ENCODE measurements at places on chromosomes 2 and 18.

DNA sequence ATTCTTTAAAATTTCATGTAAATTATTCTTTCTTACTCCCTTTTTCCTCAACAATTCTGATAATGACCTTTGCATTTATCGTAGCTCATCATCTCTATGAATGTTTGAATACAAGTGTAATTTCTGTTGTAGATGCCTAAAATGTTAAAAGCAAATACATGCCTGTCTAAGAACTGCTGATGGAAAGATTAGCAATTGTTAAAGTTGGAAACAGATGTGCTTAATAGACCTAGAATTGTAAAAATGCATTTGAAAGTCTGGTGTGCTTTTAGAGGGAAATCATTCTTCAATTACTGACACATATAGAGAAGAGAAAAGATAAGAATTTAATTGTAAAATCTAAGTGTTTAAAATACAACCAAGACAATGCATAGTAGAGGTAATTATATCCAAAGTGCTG, 50.4 kb downstream of the CCDC102B start:
- no peak for DNase-seq

GRCh38 chr2:24343225-24343882, 17.0 kb downstream of the ITSN2 start:
- no peak for DNase-seq

- no peak for DNase-seq
These were observed 136.1 kb downstream of the NEDD4L start for GRCh38 chr18:58180172-58180571.

DNA sequence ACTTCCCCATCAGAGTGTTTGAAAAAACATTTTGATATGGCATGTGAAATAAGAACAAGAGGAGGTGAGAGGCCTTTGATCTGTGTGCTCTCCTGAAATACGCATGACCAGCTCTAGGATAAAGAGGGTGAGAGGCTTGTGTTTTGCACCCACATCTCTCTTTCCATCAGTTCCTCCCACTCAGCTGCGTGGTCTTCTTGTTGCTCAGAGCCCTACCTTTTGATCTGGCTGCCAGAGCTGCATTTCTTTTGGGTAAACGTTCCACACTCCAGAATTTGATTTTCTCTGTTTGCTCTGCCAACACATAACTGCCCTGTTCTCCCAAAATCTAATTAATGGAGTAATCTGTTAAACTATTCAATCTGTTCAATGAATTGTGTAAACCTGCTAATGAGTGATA, 72.0 kb upstream of the FN1 start:
- DNase-seq = no peak

- peak; percentile 62 for DNase-seq
These were observed 424.6 kb downstream of the TGIF1 start for GRCh38 chr18:3874581-3874980.

DNA sequence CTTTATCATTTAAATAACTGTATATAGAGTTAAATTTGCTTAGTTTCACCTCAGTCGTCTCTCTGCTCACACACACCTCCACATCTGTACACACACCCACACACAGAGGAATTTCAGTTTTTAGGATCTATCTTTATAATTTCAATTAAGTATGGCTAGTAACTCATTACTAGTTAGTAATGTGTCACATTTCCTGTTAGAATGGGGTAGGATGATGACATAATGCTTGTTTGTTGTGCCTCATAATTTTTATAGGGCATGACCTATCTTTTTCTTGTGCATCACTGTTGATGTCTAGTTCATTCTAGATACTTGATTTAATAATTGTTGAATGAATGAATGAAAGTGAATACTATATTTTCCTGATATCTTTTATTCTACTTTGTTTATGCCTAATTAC, 108.6 kb downstream of the AGPS start:
- no peak for DNase-seq

- DNase-seq = no peak
These were observed 527.0 kb downstream of the TNS1 start for GRCh38 chr2:217475791-217476190.

- no peak for DNase-seq
These were observed 64.4 kb downstream of the INPP5D start for GRCh38 chr2:233124421-233125080.

- no peak for DNase-seq
These were observed 843.2 kb downstream of the LRRTM4 start for GRCh38 chr2:76679025-76679396.

GRCh38 chr2:234981197-234982095, 29.6 kb downstream of the SH3BP4 start:
- no peak for DNase-seq

- no peak for DNase-seq
These were observed 47.0 kb downstream of the KIF5C start for GRCh38 chr2:148922062-148922461.

GRCh38 chr2:180709392-180710145, 270.8 kb upstream of the UBE2E3 start:
- DNase-seq = no peak

DNA sequence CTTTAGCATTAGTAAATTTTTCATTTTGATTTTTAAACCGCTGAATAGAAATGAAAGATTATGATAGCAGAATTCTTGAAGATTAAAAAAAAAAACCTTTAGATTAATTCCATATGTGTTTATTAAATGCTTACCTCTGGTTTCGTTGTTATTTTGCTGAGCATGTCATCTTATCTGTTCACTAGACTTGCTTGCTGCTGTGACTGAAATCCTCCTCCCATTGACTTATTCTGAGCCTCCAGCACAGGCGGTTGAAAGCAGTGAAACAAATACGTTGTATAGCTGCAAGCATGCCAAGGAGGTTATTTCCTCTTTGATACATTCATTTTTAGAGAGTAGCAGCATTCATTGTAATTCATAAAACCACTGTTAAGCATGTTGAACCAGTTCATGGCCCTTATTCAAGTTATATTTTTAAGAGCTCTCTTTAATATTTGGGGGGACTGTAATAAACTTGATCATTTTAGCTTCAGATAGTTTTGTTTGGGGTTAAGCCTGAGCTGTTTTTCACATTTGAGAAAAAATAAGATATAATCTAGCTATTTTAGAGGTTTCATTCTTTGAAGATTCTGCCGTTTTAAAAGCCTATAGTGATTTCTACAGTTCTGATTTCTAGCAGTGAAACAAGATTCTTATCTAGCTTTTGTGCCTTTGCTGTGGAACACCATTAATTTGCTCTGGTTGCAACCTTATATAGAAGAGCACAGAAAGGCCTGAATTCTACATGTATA, at the start of gene HTR2B:
Gene HTR2B (minus strand): TSS at position 205 of the 731 bp plus-strand sequence. CDS start 1,278 bp downstream, outside the sequence.
- DNase-seq = no peak

DNA sequence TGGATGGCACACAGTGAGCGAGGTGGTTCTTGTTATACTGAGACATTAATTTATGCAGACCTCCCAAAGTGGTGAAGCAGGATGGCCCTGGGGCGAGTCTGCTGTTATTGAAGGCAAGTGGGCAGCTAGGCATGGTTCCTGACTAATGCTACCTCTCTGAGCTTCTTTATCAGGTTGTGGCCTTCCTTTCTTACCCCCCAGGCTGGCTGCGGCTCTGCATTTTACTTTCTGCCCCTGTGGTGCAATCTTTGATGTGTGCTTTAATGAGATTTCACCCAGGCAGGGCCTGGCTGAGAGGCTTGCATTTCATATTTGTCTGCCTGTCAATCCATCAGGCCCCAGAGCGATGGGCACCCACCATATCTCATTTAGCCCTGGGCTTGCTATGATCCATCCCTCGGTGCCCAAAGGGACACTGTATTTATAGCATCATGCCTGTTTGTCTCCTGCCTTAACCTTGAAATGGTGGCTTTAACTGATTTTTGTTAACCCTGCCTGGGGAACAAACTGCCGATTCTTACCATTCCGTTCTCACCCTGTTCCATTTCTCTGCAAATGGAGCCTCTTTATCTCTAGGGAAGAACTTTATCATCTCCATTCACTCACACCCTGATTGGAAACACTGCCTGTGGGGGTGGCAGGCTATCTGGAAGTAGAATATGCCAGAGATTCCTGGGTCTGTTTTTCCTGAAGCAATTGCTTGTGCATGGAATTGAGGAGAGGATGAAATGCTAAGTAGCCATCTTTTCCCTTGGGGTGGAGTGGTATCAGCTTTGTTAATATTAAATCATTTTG, 316.2 kb upstream of the THSD7B start:
- DNase-seq = no peak

GRCh38 chr2:197700960-197701359, 4.2 kb upstream of the MARS2 start:
- no peak for DNase-seq

DNA sequence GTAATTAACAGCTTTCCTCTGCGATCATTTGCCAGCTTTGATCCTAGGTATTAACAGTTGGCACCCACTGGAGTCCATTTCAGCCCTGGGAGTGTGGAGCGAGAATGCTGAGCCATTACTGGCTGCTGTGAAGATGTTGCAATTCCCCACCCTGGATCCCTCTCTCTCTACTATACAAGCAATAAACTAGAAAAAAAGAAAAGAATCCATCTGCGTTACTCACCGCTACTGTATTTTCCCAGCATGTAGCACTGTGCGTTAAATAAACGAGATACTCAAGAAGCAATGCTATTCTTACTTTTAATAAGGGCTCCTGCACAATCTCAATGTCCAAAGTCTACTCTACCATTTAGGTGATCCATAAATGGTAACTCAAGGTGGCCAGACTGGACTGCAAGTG, 8.5 kb downstream of the RTTN start:
- DNase-seq = no peak

DNA sequence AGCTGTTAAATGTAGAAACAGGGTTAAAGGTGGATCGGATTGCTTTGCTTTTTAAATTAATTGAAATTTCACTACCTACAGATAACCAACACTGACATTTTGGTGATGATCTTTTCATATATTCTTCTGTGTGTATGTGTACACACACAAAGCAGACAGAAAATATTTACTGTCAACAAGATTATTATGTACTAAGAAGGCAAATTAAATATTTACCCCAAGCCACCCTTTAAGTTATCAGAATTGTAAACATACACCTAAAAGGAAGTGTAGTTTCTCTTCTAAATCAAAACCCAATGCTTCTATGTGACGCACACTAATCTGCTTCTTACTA, 98.7 kb downstream of the GAREM1 start:
- DNase-seq = no peak

GRCh38 chr2:174174741-174175140, 73.6 kb downstream of the OLA1 start:
- peak; percentile 12 for DNase-seq

GRCh38 chr2:239366740-239367139, 34.1 kb downstream of the HDAC4 start:
- DNase-seq = no peak

GRCh38 chr2:37205689-37206341, 9.5 kb downstream of the CEBPZOS start:
- no peak for DNase-seq

GRCh38 chr18:61860302-61860701, 32.5 kb downstream of the RNF152 start:
- no peak for DNase-seq

DNA sequence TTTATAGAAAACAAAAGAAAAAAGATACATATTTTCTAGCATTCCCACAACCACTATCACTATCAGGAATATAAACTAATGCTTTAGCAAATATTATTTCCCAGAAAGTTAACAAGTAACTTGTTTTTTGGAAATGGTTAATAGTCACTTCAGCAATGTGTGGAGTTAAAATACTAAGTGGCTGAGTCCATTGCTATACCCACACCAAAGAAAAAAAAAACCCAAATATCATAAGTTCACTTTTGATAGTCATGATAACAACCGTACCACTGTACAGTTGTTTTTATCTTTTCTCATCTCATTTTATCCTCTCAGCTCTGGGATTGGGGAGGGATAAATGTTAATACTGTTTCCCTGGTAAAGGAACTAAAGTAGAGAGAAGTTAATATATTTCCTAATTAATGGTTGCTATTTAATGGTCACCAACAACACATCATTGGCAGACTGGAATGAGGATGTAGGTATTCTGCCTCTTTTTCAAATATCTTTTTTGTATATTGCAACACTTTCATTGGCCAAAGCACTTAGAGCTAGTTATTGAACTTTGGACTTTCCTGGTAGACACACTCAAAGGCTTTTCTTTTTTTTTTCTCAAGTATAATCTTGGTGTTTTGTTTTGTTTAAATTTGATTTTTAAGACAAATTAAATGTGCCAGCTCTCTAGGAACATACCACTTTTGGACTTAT, 18.4 kb upstream of the KANSL1L start:
- DNase-seq = no peak

- no peak for DNase-seq
These were observed 4.2 kb downstream of the OBSL1 start for GRCh38 chr2:219567131-219567530.

DNA sequence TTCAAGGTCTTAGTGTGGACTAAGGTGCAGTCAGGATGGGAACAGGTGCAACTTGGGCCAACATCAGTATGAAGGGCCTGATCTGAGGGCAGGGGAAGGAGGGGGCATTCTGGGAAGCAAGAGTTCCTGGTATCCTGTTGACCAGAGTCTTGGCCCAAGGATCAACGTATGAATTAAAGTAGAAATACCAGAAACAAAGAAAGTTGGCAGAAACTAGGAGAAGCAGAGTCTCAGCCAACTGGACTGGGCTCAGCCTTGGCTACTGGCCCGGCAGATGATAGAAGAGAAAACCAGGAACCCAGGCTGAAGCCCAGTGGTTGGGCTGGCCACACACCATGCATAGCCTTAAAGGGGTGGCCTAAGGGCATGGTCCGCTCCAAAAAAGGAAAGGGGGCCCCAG, 2.3 kb downstream of the CETN1 start:
- DNase-seq = no peak

- no peak for DNase-seq
These were observed 27.5 kb downstream of the TFCP2L1 start for GRCh38 chr2:121257480-121257840.

- DNase-seq = no peak
These were observed 137.0 kb downstream of the MEIS1 start for GRCh38 chr2:66571918-66572317.

DNA sequence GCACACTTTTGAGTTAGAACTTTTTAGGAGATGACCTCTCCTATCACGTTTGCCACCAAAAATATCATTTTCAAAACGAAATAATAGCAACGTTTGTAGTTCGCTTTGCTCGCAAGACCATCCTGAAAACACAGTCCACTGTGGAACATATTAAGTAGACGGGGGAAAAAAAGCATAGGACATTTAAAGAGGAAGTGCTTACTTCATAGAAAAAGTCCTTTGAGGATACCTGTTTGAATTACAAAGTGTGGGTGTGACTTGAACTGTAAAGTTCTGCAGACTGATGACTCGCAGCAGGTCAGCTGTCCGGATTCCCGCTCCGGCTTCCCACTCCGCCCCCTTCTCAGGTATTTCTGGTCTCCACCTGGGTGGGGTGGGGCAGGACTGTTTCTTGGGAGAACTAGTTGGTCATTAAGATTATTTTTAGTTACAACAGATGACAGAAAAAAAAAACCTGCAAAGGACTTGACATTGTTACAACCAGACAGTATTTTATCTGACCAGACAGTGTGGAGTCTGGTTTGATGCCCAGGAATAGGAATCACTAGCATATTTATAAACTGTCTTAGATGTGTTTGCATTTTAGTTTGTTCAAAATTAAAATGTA, 13.3 kb downstream of the CNOT11 start:
- DNase-seq = no peak

GRCh38 chr2:61763605-61764034, 90.2 kb downstream of the FAM161A start:
- peak; percentile 93 for DNase-seq

GRCh38 chr2:181991171-181991885, 5.7 kb downstream of the PPP1R1C start:
- no peak for DNase-seq
